ENCODE measurements at places on chromosomes 16 and 17. TPM values are rescaled to one million over a fixed set of nuclear protein-coding genes. Genes with fewer than 3 reads are reported as not detected.

GRCh38 chr17:41271858-41272257 is 3.6 kb upstream of the KRTAP9-7 start:
- no peak overlapping the region for H3K27ac ChIP-seq
- H3K4me1 ChIP-seq: no peaks in the 10 kb centered on the region
- no peaks in the 10 kb centered on the region for H3K27me3 ChIP-seq

- peak overlapping the region; percentile 48 for H3K27ac ChIP-seq
- no peaks in the 10 kb centered on the region for H3K27me3 ChIP-seq
- peak; percentile 85 for DNase-seq
- H3K4me3 ChIP-seq: peak overlapping the region; percentile 20
- H3K4me1 ChIP-seq: peaks cover 18% of the 10 kb centered on the region
These were observed 98.4 kb upstream of the GSE1 start for GRCh38 chr16:85514598-85515318.

GRCh38 chr17:34068571-34068970 is 186.5 kb upstream of the CCL2 start:
- no peak overlapping the region for H3K27ac ChIP-seq
- no peaks in the 10 kb centered on the region for H3K36me3 ChIP-seq
- no peaks in the 10 kb centered on the region for H3K4me1 ChIP-seq
- no peak for DNase-seq
- H3K4me3 ChIP-seq: no peak overlapping the region

GRCh38 chr17:79791735-79792161 is 5.1 kb downstream of the CBX8 start:
- peaks cover 48% of the 10 kb centered on the region for H3K27me3 ChIP-seq
- H3K4me1 ChIP-seq: peaks cover 25% of the 10 kb centered on the region
- H3K4me3 ChIP-seq: no peak overlapping the region

DNA sequence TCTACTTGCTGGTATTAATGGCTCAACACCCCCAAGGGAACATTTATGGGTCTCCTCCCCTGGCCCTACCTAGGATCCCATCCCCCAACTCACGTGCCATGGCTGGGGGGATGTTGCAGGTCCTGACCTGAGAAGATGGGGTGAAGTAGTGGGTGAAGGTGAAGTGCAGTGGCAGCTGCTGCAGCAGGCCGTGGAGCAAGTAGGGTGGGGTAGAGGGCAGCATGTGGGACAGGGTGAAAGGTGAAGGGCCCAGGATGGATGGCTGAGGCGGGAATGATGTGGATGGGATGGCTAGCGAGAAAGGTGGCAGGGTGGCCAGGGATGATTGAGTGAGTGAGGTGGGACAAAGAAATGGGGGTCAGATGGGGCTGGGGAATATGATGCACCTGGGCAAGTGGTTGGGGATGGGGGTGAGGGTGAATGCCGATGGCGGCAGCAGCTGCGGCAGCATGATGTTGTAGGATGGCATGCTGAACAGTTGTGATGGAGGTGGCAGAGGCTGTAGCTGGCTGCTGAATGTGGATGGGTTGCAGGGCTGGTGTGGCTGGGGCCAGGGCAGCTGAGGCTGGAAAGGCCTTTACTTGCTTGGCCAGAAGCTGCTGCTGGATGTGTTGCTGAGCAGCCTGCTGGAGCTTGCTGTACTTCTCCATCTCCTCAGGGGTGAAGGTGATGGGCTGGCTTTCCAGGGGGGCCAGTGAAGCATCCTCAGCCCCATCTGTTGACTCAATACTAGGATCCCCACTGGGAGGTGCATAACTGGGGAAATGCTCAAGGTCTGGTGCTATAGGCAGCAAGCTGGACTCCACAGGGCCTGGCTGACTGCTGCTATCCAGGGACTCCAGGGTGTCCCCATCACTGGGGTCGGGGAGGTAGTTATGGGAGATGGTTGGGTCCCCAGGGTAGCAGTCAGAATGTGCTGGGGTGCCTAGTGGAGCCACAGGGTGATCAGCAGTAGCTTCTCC is 8.3 kb upstream of the ITGA2B start:
- H3K4me3 ChIP-seq: no peak overlapping the region
- H3K27me3 ChIP-seq: no peaks in the 10 kb centered on the region
- peaks cover 30% of the 10 kb centered on the region for H3K36me3 ChIP-seq
- DNase-seq: no peak
- peaks cover 4% of the 10 kb centered on the region for H3K4me1 ChIP-seq

ABAT gene
- total RNA-seq: 22.8 TPM

ABCC12 gene
- not detected for total RNA-seq

HERPUD1 gene
- total RNA-seq: 252 TPM

KRTAP4-4 gene
- not detected for total RNA-seq
